ENCODE measurements at places on chromosomes 1 and 21.

DNA sequence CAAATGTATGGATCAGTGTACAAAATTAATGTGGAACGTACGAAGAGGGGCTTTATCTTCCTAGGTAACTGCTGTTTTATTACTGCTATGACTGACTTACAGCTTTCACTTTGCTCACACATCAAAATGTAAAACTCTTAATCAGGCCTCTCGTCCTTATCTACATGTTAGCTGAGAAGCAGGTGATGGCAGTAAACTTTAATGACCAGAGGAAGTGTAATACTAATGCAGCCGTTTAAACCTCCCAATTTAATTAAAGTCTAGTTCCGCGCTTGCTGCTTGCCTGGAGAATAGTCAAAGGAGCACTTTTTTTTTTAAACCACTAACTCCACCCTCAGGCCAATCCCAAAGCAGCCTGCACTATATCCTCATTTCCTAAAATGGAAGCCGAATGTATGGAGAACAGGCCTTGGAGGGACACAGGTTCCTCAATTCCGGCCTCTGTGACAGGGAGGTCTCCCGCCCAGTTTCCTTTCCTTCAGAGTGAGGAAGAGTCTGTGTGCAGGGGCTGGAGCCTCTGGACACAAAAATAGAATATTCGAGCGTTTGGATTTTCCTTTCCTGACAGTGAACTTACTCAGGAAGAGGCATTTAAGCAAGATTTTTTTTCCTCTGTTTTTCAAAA is 36.7 kb upstream of the RASAL2 start:
- no peak for DNase-seq

DNA sequence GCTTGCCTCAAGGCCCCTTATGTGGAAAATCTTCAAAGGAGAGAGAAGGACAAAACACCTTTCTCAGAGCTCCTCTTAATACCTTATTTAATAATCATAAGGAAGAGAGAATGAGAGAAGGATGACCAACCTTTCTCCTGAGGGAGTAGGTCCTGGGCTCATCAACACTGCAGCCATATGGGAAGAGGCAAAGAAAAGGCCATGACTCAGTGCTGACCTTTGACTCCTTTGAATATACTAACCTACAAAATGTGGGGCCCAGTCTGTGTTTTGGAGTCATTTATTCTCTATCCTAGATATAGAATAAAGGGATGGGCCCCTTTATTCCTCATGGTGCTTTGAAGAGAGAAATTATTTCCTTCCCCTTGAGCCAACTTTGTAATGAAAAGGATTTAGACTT is 38.3 kb downstream of the CAMSAP2 start:
- DNase-seq: no peak

GRCh38 chr1:76237211-76237610 is 162.7 kb downstream of the ST6GALNAC3 start:
- no peak for DNase-seq

GRCh38 chr1:151458802-151459330 is 428 bp downstream of the POGZ start:
- DNase-seq: no peak

- DNase-seq: no peak
These were observed 70.0 kb upstream of the AJAP1 start for GRCh38 chr1:4584449-4584848.

Measured in cerebellar nuclear complex (tissue), 1 donor.